ENCODE measurements at places on chromosomes 16 and 17. TPM values are rescaled to one million over a fixed set of nuclear protein-coding genes. Genes with fewer than 3 reads are reported as not detected.

- no peak for DNase-seq
These were observed 96.7 kb downstream of the TRIM37 start for GRCh38 chr17:59010026-59010425.

DNA sequence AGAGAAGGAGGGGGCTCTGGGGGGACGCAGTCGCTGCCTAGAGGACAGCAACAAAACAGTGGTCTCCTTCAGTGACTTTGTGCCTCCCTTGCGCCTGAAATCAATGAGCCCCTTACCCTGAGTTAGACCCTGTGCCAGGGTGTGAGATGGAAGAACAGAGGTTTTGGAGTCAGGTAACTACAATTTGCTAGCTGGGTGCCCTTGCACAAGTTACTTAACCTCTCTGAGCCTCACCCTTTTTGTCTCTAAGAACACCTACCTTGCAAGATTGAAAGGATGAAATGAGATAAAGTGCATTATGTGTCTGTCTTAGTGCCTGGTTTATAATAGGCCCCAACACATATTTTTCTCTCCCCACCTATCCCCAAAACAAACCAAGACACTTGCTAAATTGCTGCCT, 9.9 kb downstream of the RND2 start:
- DNase-seq = no peak

DNA sequence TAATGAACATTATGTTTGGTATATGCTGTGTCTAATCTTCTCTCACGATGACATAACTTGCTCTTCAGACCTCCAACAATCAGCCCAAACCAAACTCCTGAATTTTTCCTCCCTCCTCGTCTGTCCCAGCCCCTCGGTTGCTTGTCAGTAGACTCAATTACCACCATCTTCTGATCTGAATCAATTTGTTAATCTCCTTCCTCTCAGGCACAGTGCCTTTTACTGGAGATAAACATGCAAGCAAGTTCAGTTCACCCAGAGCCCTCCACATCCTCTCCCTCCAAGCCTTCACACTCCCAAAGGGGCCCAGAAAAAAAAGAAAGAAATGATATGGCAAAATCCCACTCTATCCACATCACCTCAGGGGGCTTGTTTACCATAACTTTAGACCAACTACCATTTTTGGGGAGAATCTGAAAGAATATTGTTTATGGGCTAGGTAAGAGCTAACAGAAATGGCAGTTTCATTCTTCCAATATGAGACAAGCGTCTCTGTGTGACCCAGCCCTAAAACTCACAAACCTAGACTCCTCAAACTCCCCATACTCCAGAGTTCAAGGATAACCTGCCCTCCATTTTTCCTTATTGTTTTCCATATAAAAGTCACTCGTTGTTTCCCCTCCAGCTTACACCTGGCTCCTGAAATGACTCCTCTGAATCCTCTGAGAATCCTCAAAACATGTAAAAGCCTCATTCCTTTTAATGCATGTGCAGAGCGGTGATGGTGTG, 1.5 kb downstream of the TEX2 start:
- no peak for DNase-seq

DNA sequence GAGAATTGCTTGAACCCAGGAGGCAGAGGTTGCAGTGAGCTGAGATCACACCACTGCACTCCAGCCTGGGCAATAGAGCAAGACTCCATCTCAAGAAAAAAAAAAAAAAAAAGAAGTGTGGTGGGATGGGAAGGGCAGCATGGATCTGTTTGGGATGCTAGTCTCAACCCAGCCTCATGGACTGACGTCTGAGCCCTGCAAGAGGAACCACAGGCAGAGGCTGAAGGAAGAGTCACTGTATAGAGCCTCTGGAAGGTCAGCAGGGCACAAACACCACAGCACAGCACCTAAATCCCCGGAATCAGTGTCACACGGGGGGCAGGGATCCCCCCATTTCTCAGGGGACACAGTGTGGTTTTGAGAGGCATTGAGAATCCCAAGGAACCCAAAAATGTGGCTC, 10.9 kb upstream of the CXCL16 start:
- no peak for DNase-seq

GRCh38 chr17:28230011-28230410, 89.0 kb upstream of the TMEM97 start:
- DNase-seq = no peak

- no peak for DNase-seq
These were observed 8.8 kb downstream of the NOB1 start for GRCh38 chr16:69745959-69746358.

GRCh38 chr16:85651629-85652430, 36.9 kb downstream of the GINS2 start:
- peak; percentile 59 for DNase-seq

GRCh38 chr17:61353615-61354014, 46.0 kb upstream of the TBX2 start:
- no peak for DNase-seq

The KIF1C gene
- 78.5 TPM for total RNA-seq

The IL17C gene
- total RNA-seq = not detected

The TVP23A gene
- total RNA-seq = 9.8 TPM

The CTRB1 gene
- not detected for total RNA-seq

The HSBP1 gene
- total RNA-seq = 137 TPM

The MPO gene
- not detected for total RNA-seq

Data from mesothelial cell of epicardium (in vitro differentiated cells).